ENCODE measurements at places on chromosomes 6 and 20.

- DNase-seq, result no peak
Observed at GRCh38 chr20:53898556-53898931, 171.8 kb downstream of the BCAS1 start.

- DNase-seq, result peak; percentile 76
Observed at GRCh38 chr6:29653452-29654038, 3.3 kb upstream of the MOG start.

GRCh38 chr20:42260184-42260583 lies 642.0 kb upstream of the CHD6 start:
- no peak for DNase-seq

GRCh38 chr6:41065550-41066026 lies 6.6 kb downstream of the OARD1 start:
- DNase-seq, result no peak

DNA sequence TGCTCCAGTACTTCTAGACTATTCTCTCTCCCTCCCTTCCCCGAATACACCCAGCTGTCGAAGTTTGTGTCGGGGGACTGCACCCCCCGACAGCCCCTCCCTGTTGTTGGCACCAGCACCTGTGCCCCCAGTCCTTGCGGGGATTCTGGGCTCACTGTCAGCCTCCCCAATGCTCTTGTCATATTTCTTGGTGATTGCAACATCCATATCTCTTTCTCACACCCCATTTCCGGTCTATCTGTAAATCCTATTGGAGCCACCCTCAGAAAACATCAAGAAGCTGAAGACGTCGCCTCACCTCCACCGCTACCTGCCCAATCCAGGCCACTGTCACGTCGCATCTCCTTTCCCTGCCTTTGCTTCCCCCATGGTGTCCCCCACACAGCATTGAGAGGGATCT lies 32.6 kb upstream of the VSTM2L start:
- no peak for DNase-seq

- no peak for DNase-seq
Observed at GRCh38 chr6:82277686-82278085, 30.1 kb upstream of the IBTK start.

DNA sequence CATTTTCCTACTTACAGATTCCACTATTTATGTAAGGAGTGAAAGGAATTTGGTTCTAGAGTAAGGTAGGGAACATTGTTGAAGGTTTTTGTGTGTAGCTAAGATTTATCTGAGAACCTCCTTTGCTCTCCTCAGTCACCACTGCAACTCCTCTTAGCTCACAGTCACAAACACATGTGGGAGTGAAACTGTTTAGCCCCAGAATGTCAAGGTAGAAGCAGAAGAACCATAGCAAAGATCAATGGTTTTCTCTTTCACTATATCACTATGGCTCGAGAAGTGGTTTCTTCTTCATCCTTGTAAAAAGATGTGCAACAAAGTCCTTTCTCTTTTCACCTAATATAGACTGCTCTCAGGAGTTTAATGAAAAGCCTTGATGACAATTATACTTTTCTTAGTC lies 6.5 kb upstream of the DEFB112 start:
- DNase-seq, result no peak

DNA sequence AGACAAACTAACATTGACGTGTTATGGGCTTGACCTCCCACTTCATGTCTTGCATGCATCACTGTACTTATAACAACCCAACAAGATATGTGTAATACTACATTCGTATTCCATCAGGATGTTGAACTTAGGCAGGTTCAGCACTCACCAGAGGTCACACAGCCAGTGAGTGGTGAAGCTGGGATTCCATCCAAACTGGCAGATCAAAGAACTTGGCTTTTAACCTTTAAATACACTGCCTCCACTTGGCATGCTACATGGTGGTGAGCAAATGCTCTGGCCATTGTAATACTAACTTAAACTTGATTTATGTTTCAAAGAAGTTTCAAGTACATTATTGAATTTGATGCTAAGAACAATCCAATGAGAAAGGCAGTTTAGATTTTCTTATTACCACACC lies 10.7 kb upstream of the HDDC2 start:
- no peak for DNase-seq

DNA sequence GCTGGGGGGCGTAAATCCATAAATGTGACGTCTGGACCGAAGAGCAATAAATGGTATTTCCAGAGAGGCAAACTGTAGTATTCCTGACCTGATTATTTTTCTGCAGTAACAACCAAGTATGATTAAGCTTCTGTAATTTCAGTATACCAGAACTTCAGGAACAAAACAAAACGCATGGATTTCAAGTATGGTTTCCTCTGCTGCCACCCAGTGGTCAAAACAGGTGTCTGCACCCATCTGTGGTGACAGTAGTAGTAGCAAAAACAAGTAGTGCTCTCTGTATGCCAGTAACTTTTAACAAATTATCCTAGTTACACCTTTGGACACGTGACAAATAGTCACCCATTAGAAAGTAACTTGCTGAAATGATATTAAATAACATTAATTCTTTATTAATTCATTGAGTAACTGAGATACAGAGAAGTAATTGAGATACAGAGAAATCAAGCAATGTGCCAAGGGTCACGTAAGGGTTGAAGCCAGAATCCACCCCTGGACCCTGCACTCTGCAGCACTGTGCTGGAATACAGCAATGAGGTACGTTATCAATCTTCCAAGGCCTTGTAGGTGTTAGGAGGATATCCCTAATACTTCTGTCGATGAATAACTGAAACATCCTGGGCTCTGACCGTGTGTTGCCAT lies 7.9 kb downstream of the CALHM4 start:
- peak; percentile 77 for DNase-seq

DNA sequence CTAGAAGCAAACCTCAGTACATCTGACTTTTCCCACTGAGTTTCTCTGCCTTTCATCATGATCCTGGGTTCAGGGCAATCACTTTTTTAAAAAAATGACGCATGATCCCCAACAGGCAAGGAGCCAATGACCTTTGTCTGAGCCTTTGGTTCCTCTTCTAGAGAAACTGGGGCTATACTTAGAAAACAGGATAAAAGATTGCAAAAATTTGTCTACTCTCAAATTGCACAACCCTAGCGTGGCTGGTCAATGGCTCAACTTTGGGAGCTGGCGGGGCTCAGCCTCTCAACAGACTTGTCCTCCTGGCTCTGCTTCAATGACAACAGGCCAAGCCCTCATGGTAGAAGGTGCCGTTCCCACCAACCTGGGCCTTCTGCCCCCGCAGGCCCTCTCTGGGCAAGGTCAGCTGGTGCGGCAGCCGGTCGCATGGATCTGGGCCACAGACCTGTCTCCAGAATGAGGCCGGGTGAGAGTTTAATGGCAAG lies 48.7 kb downstream of the PDYN start:
- peak; percentile 89 for DNase-seq

Data from GM23248 (cell line).